ENCODE measurements at places on chromosomes 2 and 18. TPM values are rescaled to one million over a fixed set of nuclear protein-coding genes. Genes with fewer than 3 reads are reported as not detected.

Gene COL4A4
- total RNA-seq: 0.55 TPM

- no peak for DNase-seq
These were observed 18.6 kb downstream of the CAPN10 start for GRCh38 chr2:240604939-240605716.

DNA sequence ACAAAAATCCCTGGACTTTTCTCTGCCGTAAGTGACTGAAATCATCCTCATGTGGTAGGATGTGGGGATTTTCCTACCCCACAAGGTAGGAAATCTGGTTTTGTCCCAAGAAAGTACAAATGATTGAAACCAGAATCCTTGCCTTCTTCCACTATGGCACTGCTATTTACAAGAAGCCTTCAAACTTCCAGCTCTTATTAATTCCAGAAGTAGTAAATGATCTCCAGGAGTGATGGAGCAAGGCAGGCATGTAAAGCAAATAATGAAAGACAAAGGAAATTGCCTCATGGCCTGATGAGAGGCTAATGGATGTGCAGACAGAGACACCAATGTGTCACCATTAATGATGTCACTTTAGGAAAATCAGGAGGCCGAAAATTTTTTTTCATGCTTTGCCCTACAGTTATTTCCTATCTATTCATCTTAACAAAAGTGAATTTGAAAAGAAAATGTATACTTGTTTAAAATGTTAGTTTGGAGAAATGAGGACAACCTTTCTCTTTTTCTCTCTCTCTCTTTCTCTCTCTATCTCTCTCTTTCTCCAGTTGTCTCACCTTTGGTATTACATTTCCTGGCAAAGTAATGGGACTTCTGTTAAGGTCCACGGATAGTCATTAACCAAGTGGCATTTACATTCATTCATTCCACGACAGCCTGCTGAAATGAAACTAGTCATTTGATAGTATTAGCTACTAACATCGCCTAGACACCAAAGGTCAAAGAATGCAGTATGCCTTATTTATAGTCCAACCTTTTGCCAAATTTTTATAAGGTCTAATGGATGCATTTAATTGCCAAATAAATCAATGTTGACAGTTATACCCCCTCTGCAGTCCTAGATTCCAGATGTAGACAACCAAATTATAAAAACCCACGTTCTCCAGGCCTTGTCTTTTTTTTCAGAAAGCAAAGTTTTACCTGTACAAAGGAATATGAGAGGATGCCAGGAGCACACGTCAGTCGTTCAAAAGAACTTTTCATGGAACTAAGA lies 5.0 kb upstream of the EVA1A start:
- DNase-seq: no peak

- DNase-seq: peak; percentile 12
These were observed 340.8 kb downstream of the CMPK2 start for GRCh38 chr2:6524691-6525474.

GRCh38 chr18:68244786-68245185 lies 470.1 kb downstream of the TMX3 start:
- DNase-seq: peak; percentile 53

Gene CFC1
- not detected for total RNA-seq

DNA sequence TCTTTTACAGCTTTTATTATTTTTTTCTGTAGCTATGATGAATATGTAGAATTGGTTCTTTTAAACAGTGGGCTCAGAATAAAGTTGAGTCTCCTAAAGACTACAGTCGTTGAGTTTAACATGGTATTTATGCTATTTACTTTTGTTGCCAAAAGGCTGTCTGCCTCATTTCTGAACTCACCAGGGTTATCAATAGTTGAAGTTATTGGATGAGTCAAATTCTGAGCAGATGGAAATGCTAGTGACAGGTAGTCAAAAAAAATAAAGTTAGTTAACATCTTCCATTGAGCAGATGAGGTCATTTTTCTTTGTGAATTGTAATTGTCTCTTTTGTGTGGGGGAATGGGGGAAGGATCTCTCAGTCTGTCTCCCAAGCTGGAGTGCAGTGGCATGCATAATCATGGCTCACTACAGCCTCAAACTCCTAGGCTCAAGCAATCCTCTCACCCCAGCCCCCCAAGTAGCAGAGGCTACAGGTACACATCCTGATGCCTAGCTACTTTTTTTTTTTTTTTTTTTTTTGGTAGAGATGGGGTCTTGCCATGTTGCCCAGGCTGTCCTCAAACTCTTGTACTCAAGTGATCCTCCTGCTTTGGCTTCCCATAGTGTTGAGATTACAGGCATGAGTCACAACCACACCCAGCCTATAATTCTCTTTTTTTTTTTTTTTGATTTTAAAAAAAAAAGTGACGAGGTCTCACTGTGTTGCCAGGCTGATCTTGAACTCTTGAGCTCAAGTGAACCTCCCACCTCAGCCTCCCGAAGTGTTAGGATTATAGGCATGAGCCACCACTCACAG lies 8.9 kb downstream of the PAPOLG start:
- DNase-seq: peak; percentile 10

- DNase-seq: no peak
These were observed 294.3 kb upstream of the SETBP1 start for GRCh38 chr18:44386401-44386800.

Gene ABHD1
- total RNA-seq: 0.36 TPM

Gene ST8SIA5
- total RNA-seq: 0.04 TPM

- DNase-seq: no peak
These were observed 99.9 kb downstream of the DYM start for GRCh38 chr18:49360582-49360981.

DNA sequence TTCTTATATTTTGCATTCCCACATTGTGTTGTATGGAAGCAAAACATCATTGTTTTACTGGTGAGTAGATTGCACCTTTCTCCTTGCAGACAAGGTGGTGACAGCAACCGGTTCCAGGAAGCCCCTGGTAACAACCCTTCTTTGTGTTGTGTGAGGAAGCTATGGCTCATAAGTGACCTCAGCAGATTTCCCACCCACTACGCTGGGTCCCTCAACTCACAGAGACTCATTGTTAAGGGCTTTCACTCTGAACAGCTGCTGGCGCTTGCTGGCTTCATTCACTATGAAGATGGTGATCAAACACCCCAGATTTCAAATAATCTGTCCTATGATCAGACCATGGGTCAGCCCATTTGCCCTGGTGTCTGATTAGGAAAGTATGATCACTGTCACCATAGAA lies 53.4 kb downstream of the WIPF1 start:
- DNase-seq: no peak

DNA sequence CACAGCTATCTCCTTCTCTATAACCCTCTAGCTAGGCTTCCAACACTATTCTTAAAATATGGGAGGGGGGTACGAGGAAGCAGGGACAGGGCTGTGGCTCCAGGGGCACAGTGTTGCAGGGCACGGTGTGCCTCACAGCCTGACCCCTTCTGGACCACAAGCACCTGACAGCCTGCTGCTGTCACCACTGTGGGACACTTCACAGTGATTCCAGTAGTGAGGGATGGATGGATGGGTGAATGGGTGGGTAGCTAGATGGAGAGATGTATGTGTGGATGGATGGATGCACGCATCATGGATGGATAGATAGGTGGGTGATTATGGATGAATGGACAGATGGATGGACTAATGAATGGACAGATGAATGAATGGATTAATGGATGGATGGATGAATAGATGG lies 21.6 kb downstream of the PXDN start:
- DNase-seq: no peak

- DNase-seq: peak; percentile 46
These were observed 20.4 kb upstream of the BCL2 start for GRCh38 chr18:63339920-63340484.

Gene ARHGEF33
- total RNA-seq: 0.06 TPM

DNA sequence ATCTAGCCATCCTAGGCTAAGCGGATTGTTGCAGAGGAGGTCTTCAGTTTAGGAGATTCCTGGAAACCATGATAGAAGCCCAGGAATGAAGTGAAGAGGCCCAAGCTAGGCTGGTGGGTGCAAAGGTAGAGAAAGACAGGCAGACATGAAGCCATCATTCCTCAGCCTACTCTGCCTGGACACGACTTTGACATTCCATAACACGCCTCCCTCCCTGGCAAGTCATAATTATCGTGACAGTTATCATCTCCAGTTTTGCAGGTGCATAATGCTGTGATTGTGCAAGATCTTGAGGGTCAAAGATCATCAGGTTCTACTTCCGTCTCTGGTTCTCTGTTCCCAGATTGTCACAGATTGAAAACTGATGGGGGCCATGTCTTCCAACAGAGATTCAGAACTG lies 15.2 kb upstream of the FZD5 start:
- no peak for DNase-seq

Gene ODC1
- total RNA-seq: 712 TPM

Gene TMEFF2
- total RNA-seq: not detected

DNA sequence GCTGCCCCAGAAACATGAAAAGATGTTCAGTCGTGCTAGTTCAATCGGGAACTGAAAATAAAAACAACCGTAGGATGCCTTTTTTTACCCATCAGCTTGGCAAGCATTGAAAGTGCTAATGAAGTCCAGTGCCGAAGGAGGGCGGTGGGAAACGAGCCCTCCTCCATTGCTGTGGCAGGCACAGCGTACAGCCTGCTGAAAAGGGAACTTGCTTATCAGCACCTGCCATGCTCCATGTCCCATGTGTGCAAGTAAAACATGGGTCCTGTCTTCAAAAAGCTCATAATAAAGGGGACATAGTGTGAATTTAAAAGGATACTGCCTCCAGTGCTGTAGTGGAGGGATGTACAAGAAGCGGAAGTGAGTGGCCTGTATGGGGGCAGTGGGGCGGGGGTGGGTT lies 82.4 kb downstream of the ARMC9 start:
- no peak for DNase-seq

Gene C2orf72
- 0.40 TPM for total RNA-seq
